ENCODE measurements at places on chromosomes 7 and 10. TPM values are rescaled to one million over a fixed set of nuclear protein-coding genes. Genes with fewer than 3 reads are reported as not detected.

ADCYAP1R1 gene
- 0.12 TPM for total RNA-seq

TMEM176A gene
- total RNA-seq = 0.30 TPM

THSD7A gene
- not detected for total RNA-seq

IMPDH1 gene
- 41.3 TPM for total RNA-seq

TMEM184A gene
- total RNA-seq = 0.10 TPM

SH2B2 gene
- total RNA-seq = 6.8 TPM

CCDC172 gene
- not detected for total RNA-seq

CYP2E1 gene
- total RNA-seq = 1.4 TPM

FAM180A gene
- total RNA-seq = not detected

ARHGAP22 gene
- not detected for total RNA-seq

ASB4 gene
- not detected for total RNA-seq

PDGFA gene
- 16.0 TPM for total RNA-seq

DNA sequence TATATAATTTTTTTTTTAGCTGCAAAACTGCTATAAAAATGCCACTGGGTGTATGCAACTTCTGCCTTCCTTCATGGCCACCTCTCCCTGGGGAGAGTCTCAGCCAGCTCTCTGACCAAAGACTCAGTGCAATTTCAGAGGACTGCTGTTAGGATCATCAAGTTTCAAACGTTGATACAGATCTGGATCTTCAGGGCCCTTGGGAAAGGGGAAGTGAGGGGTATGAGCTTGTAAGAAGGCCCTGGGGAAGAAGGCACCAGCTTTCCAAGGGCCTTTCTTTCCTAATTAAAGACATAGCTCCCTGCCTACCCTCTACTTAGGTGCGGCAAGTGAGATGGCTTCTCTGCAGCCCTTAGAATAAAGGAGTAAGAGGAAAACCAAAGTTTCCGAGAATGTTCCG, 130.4 kb downstream of the CUL2 start:
- no peak for DNase-seq

GRCh38 chr7:5284304-5285281, 1.9 kb downstream of the SLC29A4 start:
- DNase-seq = peak; percentile 31

DNA sequence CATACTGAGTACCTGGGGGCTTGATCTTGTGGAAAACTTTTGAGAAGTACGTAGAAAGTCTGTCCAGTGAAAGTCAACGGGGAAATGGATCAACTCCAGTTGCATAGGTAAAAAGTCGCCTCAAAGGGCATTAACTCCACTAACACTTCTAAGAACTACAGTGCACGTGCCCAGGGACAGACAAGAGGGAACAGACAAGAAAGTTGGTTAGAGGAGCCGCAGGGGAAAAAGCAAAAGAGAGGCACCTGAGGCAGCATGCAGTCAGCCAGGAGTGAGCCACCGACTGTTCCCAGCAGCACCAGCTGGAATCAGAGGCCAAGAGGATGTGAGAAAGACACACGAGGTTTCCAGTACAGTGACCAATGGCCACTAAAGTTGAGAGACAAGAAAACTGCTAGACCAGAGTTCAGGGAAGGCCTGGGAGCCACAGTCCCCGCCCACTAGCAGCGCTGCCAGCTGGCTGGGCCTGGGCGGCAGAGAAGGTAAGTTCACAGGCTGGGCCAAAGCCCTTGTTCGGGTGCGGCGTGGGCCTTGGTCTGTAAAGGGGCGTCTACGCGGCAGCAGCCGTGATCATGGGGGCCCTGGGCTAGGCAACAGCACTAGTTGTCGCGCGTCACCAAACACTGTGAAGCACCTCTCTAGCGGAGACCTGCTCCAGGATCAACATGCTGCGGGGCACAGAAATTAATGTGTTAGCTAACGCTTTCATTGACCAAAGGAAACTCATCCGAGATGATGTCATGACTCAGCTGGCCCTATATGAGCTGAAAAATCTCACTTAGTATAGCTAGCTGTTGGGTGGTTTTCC, 14.0 kb downstream of the ITGB1 start:
- DNase-seq = no peak

DNA sequence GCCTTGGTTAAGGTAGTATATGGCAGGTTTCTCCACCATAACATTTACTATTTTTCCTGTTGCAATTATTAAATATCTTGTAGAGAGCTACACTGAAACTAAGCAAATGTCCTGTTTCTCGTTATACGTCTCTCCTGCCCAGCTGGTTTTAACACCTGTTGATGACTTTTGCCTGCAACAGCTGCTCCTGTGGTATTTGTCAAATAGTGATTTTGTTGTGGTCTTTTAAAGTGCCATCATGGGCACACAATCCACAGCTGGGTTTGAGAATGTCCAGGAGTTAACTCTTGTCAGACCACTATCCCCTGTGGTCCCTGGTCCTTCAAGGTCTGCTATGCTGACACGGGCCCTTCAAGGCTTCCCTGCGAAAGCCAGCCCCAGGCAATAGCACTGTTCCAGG, 24.9 kb upstream of the SEC61G start:
- DNase-seq = no peak

DNA sequence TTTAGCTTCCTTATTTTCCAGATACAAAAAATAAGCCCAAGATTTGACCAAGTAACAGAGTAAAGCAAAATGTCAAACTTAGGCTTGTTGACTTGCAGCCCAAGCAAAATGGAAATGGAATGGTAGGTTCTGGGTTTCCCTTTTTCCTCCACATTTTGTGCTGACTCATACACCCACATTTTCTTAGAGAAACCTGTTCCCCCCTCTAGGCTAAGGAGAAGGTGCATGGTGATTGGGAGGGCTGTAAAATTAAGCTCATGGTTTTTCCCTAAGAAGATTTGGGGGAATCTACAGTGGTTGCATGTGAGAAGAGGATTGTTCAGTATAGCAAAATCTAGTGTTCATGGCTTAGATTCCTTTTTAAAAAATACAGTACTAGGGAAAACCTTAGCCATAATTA, 127.4 kb downstream of the ARL4A start:
- no peak for DNase-seq

GRCh38 chr7:139643951-139644585, 120.6 kb downstream of the CLEC2L start:
- peak; percentile 35 for DNase-seq

GRCh38 chr10:94133239-94133638, 139.5 kb downstream of the PLCE1 start:
- no peak for DNase-seq

- no peak for DNase-seq
These were observed 22.7 kb downstream of the AVPI1 start for GRCh38 chr10:97664282-97664850.

- no peak for DNase-seq
These were observed 36.6 kb downstream of the MAPK8 start for GRCh38 chr10:48343106-48343505.

- no peak for DNase-seq
These were observed 99.1 kb upstream of the JCAD start for GRCh38 chr10:30158325-30158960.

GRCh38 chr7:119167431-119167830, 942.9 kb downstream of the ANKRD7 start:
- no peak for DNase-seq

DNA sequence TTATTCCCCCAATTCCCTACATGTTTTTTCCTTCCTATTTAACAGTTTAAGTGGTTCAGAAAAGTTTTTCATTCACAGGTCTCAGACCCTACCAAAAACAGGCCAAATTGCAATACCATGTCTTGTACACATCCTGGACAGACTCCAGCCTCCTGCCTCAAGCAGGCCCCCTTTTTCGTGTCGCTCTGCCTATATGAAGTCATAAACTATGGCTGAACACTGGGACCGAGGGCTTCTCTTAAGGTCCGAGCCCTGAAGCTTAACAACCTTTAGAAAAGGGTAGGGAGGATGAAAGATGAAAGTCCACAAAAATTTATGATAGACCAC, 1.4 kb downstream of the FBXW4 start:
- DNase-seq = peak; percentile 18

GRCh38 chr10:128064970-128065580, 61.1 kb downstream of the MKI67 start:
- no peak for DNase-seq

DNA sequence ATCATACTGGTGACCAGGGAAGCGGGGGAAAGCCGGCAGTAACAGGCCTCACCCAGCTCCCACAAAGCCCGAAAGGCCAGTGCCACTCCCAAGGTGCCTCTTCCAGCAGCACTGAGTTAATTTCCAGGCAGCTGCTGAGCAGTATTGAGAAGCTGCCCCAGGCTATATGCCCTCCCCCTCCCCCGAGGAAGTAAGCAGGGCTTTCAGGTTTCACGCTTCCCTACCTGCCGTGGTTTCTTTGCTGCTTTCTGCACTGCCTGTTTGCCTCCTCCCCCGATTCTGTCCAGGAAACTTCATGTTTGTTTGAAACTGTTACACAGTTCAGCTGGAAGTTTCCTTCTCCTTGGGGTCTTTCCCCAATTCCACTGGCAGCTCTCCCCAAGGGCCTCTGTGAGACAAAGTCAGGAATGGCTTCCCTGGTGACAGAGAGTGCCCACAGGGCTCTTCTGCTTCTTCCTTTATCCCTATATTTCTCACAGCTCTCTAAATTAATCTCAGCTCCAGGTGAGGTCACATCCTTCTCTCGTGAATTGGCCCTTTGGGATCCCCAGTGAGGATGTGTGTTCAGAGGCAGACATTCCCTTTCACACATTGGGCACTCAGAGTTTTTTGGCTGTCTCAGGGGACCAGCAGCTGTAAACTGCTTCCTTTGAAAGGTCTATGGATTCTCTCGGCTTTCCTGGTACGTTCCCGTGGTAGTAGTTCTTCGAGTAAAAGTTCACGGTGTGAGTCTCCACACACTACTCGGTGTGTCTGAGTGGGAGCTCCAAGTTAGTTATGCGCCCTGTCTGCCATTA, 19.4 kb downstream of the C1GALT1 start:
- peak; percentile 50 for DNase-seq

GRCh38 chr10:3886191-3886590, 101.2 kb upstream of the KLF6 start:
- no peak for DNase-seq

DNA sequence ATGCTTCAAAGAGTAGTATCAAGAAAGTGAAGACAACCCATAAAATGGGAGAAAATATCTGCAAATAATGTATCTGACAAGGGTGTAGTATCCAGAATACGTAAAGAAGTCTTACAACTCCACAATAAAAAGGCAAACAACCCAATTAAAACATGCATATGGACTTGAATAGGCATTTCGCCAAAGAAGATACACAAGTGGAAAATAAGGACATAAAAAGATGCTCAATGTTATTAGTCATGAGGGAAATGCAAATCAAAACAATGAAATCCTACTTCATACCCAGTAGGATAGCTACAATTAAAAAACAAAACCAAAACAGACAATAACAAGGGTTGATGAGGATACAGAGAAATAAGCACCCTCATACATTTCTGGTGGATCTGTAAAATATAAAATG, 79.2 kb downstream of the NUDCD3 start:
- DNase-seq = no peak

- DNase-seq = no peak
These were observed 300.9 kb downstream of the BICC1 start for GRCh38 chr10:58813573-58813972.

DNA sequence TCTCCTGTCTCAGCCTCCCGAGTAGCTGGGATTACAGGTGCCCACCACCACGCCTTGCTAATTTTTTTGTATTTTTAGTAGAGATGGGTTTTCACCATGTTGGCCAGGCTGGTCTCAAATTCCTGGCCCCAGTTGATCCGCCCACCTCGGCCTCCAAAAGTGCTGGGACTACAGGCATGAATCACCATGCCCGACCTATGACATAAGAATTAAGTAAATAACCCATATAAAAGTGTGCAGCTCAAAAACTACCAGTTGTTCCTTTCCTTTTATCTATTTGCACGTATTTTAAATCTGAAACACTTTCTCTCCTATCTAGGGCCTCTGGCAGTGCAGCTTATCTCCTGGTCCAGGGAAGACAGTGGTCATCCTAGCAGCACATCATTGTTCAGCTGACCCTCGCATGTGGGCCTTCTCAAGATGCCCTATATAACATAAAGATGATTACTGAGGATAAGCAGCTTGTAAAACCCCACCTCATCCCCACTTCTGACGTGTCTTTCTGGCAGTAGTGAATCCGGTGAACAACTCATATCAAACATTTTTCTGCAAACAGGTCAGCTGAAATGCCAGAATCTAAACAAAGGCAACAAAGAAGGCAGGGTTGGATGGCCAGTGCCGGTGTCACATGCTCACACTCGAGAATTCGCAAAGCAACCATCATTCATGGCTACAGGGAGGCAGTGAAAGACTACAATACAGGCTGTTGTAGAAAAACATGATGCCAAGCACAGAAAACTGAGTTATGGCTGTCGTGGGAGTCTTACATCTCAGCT, 36.0 kb upstream of the KCNIP2 start:
- no peak for DNase-seq

DNA sequence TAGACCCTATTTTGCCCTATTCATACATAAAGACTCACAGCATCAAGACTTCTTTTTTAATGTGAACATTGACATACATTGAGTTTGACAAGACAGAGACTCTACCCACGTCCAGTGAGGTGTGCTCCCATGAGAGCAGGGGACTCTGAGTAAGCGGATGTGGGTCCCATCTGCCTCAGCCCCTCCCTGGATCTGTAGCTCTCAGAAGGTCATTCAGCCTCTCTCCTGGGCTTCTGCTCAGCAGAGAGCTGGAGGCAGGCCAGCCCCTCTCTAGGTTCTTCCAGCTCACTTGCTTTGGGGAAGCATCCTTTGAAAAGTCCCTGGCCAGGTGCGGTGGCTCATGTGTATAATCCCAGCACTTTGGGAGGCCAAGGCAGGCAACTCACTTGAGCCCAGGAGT, 146.9 kb upstream of the ZMIZ1 start:
- no peak for DNase-seq

- DNase-seq = no peak
These were observed 100.8 kb downstream of the C10orf90 start for GRCh38 chr10:126569513-126570244.

GRCh38 chr10:113524539-113525490, 28.0 kb upstream of the HABP2 start:
- DNase-seq = no peak

GRCh38 chr10:70162892-70163201, 7.5 kb downstream of the SAR1A start:
- DNase-seq = peak; percentile 66

DNA sequence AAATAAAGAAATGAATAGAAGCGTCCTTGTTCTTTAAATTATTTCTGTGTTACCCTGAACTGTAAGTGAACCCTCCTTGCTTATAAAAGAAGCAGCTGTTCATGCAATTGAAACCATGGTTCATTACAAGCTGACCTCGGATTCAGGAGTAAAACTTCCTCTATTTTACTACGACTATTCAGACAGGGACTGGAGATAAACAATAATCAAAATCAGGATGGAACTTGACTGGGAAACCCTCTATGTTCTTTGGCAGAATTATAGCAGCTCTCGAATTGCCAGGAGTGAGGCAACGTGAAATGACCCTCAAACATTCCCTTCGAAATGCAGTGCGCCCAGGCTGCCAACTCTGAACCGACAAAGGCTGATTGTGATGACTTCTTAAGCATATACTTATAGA, 172.1 kb downstream of the CYP26A1 start:
- no peak for DNase-seq

- no peak for DNase-seq
These were observed 19.2 kb downstream of the AKR1C8 start for GRCh38 chr10:5165738-5166137.

- no peak for DNase-seq
These were observed 486.1 kb downstream of the SEMA3D start for GRCh38 chr7:84700563-84701370.
